Stimulated activated CD8-positive, alpha-beta memory T cell treated with anti-CD3 and anti-CD28 coated beads, Interleukin-7, amount 100 ng/mL, for 1 hour (primary cell): ENCODE measurements at places on chromosomes 2 and 18.

GRCh38 chr2:199882667-199883066, 28.4 kb upstream of the C2orf69 start:
- DNase-seq = no peak

- peak; percentile 34 for DNase-seq
Observed at GRCh38 chr2:135875491-135876065, 665 bp downstream of the MCM6 start.

DNA sequence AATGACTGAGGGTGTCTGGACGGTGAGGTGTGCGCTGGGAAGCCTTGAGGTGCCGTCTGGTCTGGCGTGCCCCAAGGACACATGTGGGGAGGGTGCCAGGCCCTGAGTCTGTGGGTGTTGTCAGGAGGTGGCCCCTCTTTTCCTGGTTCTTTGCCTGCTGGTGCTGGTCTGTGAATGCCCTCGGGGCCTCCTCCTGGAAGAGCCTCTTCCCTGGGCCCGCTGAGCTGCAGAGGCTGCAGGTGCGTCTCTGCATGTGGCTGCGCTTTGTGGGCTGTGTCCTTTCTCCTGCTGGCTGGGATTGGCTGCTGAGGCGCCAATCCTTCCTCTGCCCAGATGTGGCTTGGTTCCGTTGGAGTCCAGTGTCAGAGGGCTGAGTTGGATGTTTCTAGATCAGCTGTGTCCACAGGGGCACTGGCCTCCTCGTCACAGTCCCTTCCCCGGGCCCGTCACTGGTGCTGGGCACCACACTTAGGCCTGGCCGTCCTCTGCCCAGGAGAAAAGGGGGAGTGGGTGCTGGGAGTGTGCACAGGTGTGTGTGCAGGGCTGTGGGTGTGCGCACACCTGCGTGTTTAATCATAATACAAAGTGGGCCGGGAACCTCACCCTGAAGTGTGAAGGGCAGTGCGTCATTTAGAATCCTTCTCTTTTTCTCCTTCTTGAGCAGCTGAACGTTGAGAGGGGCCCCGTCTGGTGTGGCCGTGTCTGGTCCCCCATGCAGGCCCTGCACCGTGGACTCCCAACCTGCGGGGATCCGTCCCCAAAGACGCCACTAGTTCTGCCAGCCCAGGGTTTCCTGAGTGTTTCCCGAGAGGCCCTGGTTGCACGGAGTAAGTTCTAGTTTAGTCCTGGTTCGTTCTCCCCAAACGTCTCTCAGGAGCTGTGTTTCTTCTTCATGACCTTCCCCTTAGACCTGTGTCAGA, 35.5 kb downstream of the RTP5 start:
- DNase-seq = no peak

- DNase-seq = no peak
Observed at GRCh38 chr2:60092781-60093180, 460.7 kb downstream of the BCL11A start.

- DNase-seq = no peak
Observed at GRCh38 chr2:10002681-10003080, 40.7 kb upstream of the KLF11 start.

DNA sequence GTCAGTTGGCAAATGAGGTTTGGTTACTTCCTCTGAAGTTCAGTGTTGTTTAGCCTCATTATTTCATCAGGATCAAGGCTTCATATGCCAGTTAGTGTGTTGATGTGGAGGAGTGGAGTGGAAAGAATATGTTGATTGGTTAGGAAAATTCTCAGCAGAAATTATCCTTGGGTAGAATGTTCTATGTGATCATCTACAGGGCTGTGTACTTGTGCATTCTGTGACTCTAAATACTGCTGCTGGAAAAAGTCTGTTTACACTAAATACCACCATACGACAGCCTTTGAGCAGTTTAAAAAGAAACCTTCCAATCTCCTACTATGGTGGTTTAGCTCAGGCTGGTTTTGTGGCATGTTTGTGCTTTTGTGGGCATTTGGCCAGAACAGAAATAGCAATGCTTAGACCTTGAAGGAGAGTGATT, 25.8 kb downstream of the CAB39 start:
- no peak for DNase-seq
